Renal pelvis (tissue), 12 donors: ENCODE measurements at places on chromosomes 6 and 20. TPM values are rescaled to one million over a fixed set of nuclear protein-coding genes. Genes with fewer than 3 reads are reported as not detected.

DNA sequence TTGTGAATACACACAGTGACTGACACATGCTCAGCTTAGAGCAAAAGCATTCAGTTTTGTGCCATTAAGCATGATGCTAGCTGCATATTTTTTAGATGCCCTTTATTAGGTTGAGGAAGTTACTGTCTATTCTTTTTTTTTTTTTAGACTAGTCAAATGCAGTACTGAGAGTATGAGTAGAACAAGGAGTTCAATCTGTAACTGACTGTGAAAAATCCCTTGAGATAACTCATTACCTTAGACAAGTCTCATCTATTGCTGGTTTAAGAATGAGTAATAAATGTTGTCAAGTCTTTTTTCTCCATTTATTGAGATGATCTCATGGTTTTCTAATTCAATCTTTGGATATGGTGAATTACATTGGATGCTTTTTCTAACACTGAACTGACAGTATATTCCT is 23.2 kb downstream of the AHI1 start:
- DNase-seq, result no peak

- no peak for DNase-seq
Measured at GRCh38 chr20:41055679-41056078, 27.1 kb downstream of the TOP1 start.

DNA sequence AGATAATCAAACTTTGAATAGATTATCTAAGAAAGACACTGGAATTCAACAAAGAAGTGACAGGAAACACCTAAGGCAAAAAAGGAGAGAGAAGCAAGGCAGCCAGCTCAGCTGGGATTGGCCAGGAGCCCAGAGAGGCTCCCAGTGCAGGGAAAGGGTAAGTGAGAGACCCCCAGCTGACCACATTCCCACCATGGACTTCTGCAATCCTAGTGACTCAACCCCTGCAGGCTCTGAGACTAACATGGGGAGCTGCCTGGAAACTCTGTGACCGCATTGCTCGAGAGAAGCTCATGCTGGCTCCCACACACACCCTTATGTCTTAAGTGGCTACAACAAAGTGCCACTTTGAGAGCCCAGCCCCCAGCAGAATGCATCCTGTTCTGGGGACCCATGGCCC is 215.1 kb downstream of the PACRG start:
- no peak for DNase-seq

- DNase-seq, result no peak
Measured at GRCh38 chr6:108983151-108983550, 111.5 kb downstream of the SESN1 start.

DNA sequence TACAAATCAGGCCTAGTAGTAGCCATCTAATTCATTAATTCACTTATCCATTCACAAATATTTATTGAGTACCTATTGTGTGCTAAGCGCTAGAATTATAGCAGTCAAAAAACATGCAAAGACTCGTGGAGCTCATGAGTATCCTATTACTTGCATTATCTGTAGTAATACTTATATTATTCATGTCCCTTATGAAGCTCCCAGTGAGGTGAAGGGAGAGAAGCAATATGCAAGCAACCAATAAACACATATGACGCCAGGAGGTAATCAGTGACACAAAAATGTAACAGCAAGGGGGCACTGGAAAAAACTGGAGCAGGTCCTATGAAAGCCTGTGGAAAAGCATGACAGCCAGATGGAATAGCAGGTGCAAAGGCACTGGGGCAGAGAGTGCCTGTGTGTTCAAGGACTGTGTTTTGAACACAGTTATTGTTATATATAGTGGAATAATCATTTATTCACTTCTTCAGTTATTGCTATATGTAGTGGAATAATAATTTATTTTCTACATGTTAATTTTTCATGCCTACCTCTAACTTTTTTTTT is 109.5 kb downstream of the KIF13A start:
- DNase-seq, result no peak

DNA sequence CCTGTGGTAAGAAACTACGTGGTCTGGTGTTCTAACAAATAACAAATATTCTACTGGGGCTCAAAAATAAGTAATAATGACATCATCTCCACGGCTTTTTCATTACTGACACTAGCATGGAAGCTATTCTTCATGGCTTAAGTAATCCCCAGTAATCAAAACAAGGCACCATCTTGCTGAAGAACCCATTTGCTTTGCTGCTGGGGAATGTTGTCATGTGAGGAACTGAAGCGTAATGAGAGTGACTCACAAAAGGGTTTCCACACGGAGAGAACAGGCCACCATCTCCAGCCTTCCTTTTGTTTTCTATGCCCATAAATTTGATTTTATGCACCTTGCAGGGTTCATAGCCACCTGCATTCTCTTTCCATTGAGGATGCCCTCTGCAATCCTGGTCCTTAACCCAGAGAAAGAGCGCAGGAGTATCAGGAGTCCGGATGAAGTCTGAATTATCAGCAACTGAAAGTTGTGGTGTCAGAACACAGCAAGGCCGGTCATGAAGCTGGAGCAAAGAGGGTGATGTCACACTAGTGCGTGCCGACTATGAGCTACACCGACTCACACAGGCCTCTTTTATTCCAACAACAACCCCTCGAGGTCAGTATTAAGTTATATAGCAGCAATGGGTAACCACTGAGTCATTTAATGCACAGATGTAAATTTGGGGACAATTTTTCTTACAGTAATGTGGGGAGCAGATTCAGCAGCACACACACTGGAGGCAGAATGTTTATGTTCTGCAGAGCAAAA is 173.7 kb upstream of the SSTR4 start:
- DNase-seq, result no peak

GRCh38 chr6:124795643-124796463 is 166.4 kb upstream of the RNF217 start:
- DNase-seq, result peak; percentile 17

DNA sequence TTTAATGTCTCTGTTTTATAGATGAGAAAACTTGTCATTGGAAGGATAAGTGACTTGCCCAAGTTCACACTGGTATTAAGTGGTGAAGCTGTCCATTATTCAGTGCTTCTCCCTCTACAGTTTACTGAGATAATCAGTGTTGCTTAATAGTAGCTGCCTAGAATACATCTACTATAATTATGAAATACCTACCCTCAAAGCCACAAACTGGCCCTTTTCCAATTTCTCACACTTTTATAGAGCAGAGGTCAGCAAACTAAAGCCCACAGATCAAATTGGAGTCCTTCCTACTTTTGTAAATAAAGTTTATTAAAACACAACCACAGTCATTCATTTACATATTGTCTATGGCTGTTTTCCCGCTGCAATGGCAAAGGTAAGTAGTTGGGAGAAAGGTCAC is 73.5 kb downstream of the EYS start:
- no peak for DNase-seq

DNA sequence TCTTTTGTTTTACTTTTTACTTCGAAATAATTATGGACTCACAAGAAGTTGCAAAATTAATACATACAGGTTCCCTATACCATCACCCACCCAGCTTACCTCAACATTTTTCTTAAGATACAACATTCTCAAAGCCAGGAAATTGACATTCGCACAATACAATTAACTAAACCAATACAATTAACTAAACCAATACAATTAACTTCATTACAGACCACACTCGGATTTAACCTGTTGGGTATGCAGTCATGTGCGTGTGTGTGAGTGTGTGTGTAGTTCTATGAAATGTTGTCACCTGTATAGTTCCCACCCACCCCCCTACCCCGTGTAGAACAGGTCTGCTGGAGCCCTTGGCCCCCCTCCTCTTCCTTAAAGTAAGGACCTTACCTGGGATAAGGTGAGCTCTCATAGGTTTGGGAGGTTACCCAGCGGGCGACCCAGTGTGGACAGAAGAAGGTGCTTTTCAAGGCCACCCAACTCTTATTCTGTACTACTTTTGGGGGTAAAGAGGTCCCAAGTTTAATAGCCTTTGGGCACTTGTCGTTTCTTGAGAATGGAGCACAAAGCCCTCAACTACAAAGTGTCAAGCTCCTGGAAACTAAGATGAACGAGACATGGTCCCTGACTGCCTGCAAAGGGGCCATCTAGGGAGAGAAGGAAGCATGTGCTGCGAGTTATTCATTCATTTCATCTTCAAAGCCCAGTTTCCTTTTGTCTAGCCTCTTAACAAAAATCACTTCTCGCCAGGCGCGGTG is 544 bp upstream of the STK38 start:
- no peak for DNase-seq

GRCh38 chr6:40477246-40478126 is 109.7 kb downstream of the LRFN2 start:
- DNase-seq, result no peak

The SLC22A23 gene
- polyA plus RNA-seq, result 16.3 TPM

The MEA1 gene
- polyA plus RNA-seq, result 82.2 TPM

The LPA gene
- polyA plus RNA-seq, result 0.25 TPM

The KCNQ5 gene
- polyA plus RNA-seq, result 0.34 TPM

The SYCP2 gene
- polyA plus RNA-seq, result 9.3 TPM

The EFCAB8 gene
- polyA plus RNA-seq, result 0.21 TPM

The NOX3 gene
- 1.2 TPM for polyA plus RNA-seq

The ESR1 gene
- 2.2 TPM for polyA plus RNA-seq

The FAM229B gene
- polyA plus RNA-seq, result 44.2 TPM
